ENCODE measurements at places on chromosomes 4 and X. TPM values are rescaled to one million over a fixed set of nuclear protein-coding genes. Genes with fewer than 3 reads are reported as not detected.

Gene USP17L25
- polyA plus RNA-seq: not detected

DNA sequence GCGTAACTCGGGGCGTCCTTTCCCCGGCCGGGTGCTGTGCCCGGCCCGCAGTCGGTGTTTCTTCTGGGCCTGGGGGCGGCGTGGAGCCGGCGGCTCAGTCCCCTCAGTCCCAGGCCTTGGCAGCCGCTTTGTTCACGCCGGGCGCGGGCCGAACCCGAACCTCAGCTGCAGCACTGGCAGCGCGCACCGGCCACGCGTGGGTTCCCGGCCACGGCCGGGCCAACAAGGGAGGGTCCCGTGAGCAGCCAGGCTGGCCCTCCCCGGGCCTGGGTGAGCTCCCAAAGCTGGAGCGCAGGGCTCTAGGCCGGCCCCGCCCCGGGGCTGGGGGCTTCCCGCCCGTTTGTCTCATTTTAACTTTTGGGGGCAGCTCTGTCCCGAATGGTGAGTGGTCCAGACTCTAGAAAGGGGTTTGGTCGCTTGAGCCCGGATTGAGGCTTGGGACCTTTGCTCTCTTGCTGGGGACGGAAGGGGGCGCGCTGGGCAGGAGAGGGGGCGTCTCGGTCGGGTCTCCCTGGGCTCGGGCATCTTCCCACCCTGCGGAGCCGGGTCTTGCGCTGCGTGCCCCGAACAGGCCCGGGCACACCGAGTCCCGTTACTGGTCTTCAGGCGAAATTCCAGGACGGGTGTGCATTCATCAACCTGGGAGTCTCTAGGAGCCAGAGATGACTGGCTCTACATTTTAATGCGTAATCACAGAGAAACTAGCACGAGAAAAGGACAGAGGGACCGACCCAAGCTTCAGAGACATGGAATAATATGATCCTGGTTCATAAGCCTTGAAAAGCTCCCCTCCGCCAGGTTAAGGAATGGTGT is 177.1 kb downstream of the CBR4 start:
- DNase-seq: peak; percentile 64

- no peak for DNase-seq
These were observed 123.5 kb downstream of the GABRB1 start for GRCh38 chr4:47154816-47155370.

DNA sequence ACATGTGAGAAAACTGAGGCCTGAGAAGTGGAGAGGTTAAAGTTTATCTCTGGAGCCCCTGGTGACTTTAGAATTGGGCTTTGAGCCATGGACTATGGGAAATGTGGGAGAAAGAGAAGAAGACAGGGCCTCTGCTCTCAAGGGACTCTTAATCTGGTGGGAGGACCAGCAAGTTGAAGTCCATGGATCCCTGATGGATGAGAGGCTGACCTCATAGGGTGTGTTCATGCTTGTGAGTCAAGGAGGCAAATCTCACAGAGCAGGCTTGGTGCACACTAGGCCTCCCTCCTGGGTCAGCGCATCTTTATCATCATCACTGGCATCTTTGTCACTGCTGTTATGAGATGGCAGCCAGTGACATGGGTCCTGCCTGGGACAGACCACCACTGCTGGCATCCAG is 211.9 kb downstream of the AFAP1 start:
- DNase-seq: no peak

DNA sequence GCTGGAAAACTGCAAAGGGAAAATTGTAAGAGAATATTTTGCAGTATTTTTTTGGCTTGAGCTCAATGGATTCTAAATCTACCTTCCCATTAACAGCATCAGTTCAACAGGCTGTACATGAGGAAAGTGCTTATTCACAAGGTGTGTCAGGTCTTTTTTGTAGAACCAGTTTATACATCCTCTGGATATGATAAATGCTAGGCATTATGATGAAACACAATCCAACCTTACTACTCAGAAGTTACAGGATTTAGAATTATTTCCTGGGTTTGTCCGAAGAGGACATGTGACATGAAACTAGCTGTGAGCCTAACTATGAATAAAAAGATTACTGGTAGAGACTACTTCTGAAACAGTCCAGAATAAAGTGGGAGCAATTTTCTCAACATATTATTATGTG is 49.5 kb downstream of the ATXN3L start:
- no peak for DNase-seq

Gene SH3D19
- 37.9 TPM for polyA plus RNA-seq

Gene SPIN2B
- polyA plus RNA-seq: 15.0 TPM

GRCh38 chr4:99463566-99463965 is 28.4 kb upstream of the ADH7 start:
- DNase-seq: no peak

DNA sequence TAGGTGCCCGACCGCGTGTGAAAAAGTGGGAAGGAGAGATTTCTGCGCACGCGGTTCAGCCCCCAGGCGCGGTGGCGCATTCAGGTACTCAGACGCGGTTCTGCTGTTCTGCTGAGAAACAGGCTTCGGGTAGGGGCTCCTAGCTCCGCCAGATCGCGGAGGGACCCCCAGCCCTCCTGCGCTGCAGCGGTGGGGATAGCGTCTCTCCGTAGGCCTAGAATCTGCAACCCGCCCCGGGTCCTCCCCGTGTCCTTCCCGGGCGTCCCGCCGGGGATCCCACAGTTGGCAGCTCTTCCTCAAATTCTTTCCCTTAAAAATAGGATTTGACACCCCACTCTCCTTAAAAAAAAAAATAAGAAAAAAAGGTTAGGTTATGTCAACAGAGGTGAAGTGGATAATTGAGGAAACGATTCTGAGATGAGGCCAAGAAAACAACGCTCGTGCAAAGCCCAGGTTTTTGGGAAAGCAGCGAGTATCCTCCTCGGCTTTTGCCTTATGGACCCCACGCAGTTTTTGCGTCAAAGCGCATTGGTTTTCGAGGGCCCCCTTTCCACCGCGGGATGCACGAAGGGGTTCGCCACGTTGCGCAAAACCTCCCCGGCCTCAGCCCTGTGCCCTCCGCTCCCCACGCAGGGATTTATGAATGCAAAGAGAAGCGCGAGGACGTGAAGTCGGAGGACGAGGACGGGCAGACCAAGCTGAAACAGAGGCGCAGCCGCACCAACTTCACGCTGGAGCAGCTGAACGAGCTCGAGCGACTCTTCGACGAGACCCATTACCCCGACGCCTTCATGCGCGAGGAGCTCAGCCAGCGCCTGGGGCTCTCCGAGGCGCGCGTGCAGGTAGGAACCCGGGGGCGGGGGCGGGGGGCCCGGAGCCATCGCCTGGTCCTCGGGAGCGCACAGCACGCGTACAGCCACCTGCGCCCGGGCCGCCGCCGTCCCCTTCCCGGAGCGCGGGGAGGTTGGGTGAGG is 3.7 kb downstream of the SHOX start:
- no peak for DNase-seq

DNA sequence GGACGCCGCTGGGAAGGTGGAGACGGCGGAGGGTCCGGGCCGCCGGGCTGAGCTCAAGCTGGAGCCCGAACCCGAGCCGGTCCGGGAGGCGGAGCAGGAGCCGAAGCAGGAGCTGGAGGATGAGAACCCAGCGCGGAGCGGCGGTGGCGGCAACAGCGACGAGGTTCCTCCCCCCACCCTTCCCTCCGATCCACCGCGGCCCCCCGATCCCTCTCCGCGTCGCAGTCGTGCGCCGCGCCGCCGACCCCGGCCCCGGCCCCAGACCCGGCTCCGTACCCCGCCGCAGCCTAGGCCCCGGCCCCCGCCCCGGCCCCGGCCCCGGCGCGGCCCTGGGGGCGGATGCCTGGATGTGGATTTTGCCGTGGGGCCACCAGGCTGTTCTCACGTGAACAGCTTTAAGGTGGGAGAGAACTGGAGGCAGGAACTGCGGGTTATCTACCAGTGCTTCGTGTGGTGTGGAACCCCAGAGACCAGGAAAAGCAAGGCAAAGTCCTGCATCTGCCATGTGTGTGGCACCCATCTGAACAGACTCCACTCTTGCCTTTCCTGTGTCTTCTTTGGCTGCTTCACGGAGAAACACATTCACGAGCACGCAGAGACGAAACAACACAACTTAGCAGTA is 483 bp downstream of the USP27X start:
- DNase-seq: no peak

- no peak for DNase-seq
These were observed 47.7 kb downstream of the RWDD4 start for GRCh38 chr4:183611210-183611830.

DNA sequence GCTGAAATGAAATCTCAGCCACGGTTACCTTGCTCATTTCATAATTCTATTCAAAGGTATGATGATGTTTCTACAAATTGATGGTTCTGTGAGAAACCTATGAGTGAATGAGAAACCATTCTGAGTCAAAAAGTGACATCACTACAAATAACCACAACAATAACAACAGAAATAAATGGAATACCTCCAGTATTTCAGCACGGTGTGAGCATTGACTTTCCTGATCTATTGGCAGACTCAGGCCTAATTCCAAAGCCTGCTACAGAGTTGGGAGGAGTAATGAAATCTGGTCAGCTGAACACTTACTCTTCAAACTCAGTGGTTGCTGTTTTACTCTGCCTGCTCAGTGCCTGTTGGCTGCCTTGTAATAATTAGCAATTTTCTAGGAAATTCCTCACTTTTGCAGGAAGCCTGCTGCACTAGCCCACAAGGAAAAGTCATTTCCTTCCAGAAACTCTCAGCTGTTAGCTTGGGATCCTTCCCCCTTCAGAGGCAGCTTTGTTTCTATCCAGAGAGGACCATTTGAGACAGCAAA is 18.8 kb upstream of the SYNPO2 start:
- DNase-seq: peak; percentile 38

DNA sequence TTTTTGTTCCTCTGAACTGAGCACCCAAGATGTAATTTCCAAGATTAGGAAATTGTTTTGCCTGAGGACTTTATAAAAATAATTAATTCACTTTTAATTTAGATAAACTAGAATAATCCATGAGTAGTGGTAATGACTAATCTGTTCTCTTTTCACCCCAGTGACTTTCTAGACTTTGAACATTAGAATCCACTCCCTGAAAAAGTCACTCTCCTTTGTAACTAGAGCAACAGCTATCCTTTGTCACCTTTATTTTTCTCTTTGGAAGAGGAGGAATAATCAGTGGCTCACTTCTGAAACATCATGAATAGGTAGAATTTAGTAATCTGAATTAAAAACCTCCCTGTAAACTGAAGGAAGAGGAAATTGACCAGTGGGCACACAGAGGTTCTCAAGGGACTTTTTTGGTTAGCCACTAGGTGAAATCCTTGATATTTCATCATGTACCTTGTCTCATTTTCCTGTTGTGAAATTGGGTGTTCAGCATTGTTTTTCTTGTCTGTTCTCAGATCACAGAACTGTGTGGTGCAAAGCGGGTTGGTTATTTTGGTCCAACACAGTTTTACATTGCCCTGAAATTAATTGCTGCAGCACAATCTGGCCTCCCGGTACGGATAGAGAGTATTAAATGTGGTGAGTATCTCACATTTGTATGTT is 59.4 kb downstream of the REPS2 start:
- DNase-seq: no peak

DNA sequence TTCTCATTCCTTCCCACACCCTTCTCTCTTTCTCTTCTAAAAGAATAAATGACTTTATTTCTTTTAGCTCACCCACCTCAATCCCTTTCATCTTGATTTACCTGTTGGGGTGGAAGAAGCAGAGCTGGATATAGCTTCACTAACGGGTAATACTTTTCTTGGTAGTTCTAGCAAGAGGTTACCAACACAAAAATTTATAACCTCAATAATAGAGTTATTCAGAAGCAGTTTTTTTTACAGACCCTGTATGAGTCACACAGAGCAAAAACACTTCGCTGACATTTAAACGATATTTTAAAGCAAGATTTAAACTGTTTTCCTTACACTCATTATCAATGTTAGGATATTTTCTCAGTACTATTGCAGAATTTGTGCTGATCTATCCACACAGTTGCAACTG is 42.4 kb downstream of the CBLL2 start:
- DNase-seq: no peak

Gene MTNR1A
- polyA plus RNA-seq: not detected

- DNase-seq: no peak
These were observed 95.2 kb downstream of the SORBS2 start for GRCh38 chr4:185716577-185717376.

DNA sequence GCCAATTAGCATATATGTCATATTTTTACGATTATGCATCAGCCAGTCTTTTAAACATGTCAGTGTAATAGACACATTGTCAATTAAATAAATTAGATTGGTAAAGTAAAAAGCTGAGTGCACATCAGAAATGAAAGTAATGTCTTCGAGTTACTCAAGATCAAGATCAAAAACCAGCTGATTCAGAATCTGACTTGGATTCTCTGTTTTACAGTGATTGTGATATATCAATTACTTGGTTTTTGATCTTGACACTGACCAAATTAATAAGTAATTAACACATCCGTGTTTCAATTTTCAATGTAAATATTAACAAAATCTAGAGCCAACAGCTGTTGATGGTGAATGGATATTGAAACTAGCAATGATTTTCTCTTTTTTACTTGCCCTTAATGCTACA is 311.6 kb downstream of the PDGFC start:
- no peak for DNase-seq

DNA sequence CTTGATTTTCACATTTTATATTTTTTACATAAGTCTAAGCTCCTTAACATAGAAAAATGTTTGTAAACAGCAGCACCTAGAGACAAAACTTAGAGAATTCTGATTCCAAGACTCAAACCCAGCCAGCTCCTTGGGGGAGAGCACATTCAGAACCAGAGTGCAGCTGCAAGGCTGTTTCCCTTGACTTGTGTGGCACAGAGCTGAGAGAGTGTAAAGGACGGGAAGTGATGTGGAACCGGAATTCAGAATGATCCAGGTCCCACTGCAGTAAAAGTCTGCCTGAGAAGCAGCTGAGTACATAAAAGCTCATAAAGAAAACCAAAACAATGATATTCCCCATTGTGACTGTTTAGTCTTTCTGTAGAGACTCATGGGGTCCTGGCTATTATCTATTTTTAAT is 713.8 kb downstream of the RAB28 start:
- peak; percentile 19 for DNase-seq

Gene AWAT2
- not detected for polyA plus RNA-seq

- DNase-seq: no peak
These were observed 53.5 kb upstream of the HPRT1 start for GRCh38 chrX:134406356-134407064.

DNA sequence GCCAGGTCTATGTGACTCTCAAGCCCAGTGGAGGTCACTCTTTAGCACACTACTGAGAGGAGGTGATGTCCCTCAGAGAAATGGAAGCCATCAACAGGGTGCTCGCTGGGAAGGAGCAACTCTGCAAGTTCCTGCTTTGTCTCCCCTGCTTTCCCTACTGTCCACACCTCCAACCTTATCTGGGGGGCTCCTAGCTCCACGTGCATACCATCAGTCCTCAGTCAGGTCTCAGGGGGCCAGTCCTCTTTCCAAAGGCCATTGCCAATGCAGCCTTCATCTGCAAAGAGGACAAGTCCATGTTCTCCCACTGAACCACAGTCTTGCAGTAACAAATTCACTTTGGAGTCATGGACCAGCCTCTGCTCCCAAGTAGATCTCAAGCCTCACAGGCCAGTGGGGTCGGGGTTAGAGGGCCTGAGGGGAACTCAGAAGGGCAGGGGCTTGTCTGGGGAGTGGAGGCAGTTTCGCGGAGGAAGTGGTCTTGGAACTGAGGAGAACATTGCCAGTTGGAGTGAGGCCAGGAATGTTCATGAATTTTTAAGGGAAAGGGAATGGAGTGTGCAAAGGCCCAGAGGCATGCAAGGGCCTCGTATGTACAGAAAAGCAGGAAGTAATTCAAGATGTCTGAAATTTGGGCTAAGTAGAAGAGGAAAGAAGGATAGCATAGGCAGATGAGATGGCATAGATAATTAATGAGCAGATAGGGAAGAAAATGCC is 8.9 kb downstream of the RTL5 start:
- no peak for DNase-seq

- no peak for DNase-seq
These were observed 69.9 kb downstream of the GASK1B start for GRCh38 chr4:158102904-158103303.

Gene EDA
- polyA plus RNA-seq: 29.7 TPM

All from muscle of arm (tissue), 14 donors.